ENCODE measurements at places on chromosomes 1 and 21.

DNA sequence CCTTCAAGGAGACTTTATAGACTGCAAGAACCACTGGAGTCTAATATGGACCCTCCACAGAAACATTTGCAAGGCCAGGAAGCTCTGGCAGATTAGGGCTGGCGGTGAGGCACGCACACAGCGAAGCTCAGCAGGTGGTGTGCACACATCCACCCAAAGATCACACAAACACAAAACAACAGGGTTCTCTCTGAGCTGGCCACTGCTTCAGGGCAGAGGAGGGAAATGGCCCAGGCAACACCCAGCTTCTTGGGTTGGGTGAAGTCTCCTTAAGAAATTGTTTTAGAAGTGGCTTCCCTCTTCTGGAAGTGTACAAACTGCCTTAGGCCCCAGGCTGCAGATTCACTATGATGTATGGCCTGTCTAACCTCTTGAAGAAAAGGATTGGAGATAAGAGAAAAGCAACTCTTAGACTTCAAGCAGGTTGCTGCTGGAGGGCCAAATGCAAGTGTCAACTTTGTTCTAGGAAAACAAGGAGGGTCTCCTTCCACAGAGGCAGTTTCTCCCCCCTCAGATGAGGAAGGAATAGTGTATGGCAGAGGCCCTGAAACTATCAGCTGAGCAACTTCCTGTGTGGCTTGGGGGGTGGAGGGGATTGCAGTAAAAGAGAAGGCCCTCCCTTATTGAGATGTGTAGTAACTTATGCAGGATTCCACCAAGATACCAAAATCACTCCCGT is 2.0 kb downstream of the RCSD1 start:
- peak; percentile 57 for DNase-seq

DNA sequence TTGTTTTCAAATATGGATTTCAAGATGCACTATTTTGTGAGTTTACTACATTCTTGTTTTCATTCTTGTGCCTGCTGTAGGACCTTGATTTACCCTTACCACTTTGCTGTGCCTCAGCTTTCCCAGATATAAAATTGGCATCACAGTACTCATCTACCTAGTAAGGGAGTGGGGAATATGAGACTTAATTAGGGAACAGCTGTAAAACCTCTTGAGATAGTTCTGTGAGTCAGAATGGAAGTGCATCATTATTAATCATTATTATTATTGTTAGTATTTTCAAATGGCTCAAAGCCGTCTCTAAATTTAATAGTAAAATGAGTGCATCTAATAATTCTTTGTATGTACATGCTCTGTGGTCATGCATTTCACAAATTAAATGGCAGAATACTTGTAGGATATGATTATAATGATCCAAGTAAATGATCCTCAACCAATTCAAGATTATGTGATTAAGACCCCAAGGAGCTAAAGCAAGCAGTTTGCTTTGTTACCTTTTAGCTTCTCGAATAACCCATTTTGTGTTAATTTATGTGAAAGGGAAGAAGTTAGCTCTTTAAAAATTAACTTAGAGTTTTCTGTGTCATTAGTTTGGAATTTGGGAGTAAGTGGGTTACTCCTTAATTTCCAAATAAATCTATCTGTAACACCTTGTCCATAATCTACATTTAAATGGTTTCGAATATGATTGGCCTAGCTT is 155.4 kb downstream of the NFIA start:
- no peak for DNase-seq

DNA sequence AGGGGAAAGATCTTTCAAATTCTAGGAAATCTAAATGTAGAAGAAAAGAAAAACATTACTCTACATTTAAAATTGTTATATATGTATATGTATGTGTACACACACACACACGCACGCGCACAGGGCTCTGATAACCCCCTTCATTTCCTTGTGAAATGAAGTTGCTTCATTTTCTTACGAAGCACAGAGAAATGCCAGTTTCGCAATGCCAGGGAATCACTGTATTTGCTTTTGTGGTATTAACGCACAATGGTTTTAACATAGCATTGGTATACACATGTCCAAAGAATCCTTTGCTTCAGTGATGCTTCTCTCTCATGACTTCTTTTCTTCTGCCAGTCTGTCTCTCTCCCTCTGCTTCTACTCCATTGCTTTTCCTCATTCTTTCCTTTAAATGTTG is 8.4 kb upstream of the DDAH1 start:
- no peak for DNase-seq

GRCh38 chr1:163401211-163401610 is 79.5 kb downstream of the NUF2 start:
- no peak for DNase-seq

DNA sequence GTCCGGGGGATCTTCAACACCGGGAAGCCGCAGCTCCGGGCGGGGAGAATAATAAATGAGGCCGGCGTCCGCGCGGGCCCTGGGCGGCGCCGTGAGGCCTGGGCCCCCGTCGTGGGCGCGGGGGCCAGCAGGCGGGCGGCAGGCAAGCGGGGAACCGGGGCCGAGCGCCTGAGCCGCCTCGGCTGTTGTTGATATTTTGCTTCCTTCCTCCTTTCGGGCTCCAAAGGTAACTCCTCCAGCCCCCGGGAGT is at the start of gene MEF2D:
Gene MEF2D (minus strand): TSS at position 233 of the 250 bp plus-strand sequence. CDS start 17,483 bp downstream, outside the sequence.
- DNase-seq = no peak

- DNase-seq = peak; percentile 74
These were observed 8.3 kb downstream of the CDKN2C start for GRCh38 chr1:50978144-50978851.

GRCh38 chr1:203039609-203040512 is 13.6 kb downstream of the PPFIA4 start:
- peak; percentile 83 for DNase-seq

GRCh38 chr1:46903481-46903880 is 37.8 kb downstream of the CYP4A11 start:
- DNase-seq = no peak

DNA sequence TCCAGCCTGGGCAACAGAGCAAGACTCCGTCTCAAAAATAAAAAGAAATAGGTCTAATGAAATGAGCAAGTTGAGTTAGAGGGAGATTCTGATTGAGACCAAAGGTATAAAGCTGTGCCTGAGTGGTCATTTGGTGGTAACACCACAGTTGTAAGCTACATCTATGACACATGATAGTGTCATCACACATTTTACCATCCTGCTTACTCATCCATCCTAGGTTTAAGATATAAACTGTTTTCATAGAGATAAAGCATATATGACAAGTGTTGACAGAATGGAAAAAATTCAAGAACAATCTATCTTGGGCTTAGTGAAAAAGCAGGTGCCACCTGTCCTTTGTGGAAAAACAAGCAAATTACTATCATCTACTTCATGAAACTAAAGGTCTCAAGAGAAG is 7.1 kb upstream of the CFAP141 start:
- DNase-seq = no peak

DNA sequence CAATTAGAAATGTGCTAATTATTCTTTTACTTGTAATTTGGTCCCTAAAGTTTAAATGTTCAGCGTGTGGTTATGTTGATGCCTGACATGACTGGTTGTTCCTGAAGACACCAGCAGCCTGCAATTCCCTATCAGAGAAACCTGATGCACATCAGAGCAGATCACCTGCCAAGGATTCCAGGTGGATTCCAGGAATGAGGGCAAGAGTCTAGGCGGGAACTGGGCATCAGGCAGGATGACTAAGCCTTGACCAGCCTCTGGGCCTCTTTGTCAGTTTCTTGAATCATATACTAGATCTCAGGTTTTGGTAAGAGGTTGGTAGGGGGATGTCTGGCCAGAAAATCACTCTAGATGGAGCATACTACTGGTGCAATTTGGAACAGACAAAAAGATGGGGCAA is 130.7 kb upstream of the TNR start:
- DNase-seq = no peak

DNA sequence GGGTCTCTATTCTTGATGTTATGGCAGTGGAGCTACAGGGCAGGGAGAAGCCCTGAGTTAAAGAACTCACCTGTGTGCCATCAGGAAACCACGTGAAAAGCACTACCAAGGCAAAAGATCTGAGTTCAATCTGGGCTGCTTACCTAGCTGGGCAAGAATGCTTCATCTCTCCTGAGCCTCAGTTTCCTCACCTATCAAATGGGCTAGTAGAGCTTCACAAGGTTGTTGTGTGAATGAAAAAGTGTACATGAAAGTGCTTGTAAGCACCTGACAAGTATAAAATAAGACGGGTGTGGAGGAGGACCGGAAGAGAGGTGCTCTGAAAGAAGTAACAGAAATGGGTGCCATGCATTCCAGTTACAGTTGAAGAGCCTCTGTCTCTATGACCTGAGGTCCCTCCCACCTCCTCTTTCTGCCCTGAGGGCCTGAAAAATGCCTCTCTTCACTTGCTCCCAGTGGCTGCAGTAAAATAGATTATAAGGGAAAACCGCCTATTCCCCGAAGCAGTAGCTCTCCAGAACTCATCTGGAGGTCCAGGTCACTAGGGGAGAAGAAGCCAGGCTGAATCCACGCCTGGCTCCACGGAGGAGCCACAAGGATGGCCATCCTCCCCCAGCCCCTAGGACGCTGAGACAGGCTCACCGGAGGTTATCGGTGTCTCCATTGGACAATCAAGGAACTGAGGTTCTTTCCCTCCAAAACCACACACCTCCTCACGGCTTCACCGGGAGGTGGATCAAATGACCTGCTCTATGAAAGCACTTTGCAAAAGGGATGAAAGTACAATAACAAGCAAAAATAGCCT is 1.4 kb downstream of the GPR161 start:
- no peak for DNase-seq

DNA sequence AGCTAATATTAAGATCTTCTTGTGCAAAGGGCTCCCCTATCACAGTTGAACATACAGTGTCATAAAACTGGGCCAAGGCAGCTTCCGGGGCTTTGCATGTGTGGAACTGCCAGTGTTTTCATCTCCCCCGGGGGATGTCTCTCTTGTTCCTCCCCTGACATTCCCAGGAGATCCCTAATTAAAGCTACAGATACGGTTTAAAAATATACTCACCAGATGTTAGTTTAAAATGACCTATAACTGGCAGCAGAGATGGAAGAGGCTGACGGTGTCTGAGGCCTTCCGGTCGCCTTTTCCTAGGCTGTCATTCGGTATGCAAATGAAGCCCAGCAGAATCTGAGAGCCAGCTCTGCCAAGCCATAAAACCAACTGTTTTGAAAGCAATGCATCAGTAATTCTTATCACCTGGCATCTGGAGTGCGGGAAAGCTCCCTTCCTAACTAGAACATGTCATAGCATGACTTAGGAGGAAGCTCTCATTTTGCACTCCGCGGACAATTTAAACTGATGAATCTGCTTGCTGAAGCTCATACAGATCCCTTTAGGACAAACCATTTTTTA is 436.5 kb upstream of the VAMP3 start:
- DNase-seq = no peak

- peak; percentile 83 for DNase-seq
These were observed 2.4 kb downstream of the ARID1A start for GRCh38 chr1:26697978-26698849.

GRCh38 chr21:20882462-20883407 is 115.5 kb upstream of the NCAM2 start:
- no peak for DNase-seq

GRCh38 chr1:9284061-9284460 is 8.6 kb upstream of the SPSB1 start:
- DNase-seq = no peak

DNA sequence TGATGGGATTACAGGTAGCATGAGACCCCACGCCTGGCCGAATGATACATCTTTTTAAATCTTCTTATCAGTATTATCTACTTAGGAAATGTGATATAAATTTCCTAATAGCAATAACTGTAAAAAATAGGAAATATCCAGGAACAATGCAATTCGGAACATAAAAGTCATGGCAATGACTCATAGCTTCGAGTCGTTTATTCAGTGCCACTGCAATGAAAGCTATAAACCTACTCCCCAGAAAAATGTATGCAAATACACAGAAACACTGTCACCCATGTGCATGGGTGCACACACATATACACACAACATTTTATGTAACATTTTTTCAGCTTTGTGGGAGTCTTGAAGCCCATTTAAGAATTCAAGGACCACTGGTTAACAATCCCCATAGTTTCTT is 194.6 kb downstream of the PATJ start:
- DNase-seq = no peak

DNA sequence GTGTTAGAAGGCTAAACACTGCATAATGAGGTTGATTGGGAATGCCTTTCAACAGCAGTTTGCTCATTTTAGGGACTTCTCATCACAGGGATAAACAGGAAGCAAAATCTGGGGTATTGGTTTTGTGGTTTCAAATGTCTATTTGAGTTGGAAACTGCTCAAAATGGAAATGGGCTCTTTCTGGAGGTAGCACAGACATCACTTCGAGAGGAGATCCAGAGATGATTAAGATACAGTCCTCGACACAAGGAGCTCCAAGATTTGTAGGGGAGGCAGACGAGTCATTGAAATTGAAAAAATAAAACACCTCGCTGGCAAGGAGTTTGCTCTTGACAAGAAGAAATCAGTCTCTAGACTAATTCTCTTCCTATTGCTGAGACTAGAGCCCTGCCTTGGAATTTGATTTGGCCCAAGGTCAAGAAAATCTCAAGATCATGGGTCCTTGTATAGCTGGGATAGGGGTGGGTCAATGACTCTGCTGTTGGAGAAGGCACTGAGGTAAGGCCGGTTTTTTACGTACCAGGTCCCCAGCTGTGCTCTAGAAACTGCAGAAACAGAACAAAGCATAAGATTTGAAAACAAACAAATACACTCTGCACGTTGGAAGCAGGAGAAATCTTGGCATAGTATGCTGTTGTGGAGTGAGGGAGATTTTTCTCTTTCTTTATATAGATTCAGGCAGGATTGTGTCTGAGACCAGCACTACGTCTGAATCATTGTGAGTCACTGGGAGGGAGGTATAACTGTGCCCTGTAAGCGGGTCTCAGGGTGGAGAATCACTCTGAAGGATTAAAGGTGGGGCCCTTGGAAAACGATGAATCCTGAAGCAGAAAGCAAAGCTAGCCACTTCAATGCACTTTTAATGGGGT is 17.7 kb upstream of the KLHDC8A start:
- no peak for DNase-seq

DNA sequence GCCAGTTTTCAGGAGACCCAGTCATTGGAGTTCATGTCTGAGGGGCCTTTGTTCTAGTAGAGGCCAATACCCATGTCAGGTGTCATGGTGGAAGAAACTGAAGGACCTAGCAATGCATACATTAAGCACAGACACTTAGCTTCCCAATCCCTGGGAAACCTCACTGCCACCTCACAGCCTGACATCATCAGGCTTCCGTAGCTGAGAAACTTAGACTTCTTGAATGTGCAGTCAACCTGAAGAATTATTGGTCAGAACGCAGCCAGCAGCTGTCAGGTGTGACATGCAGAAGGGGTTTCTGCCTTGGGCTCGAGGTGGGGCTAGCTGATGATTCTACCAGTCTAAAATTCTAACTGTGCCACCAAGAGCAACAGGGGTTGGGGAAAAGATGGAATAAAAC is 1.9 kb upstream of the ITPKB start:
- DNase-seq = no peak

- peak; percentile 95 for DNase-seq
These were observed 178.4 kb upstream of the EDN2 start for GRCh38 chr1:41662765-41663437.

- DNase-seq = no peak
These were observed 34.9 kb upstream of the FMO2 start for GRCh38 chr1:171150156-171150555.

DNA sequence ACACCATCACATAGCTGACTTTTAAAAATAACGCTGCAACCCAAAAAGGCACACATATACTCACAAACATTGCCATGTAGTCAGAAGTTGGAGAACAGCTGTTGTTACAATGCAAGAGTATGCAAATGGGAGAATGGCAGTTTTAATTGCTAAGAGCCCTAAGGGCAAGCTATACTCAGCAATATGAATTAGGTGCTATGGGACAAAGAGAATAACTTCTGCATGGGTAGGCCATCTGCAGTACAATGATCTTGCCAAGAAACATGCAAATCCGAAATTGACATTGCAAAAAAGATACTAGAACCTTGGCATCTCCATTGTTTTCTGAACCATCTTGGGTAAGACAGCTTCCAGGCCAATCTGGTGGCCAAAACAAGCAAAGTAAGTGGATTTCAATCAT is 697.8 kb downstream of the LRRIQ3 start:
- no peak for DNase-seq
